ENCODE measurements at places on chromosomes 2 and 18.
A peak's percentile ranks its signal among the peaks of the same experiment; 100 is the strongest.

GRCh38 chr2:192026059-192026824 lies 168.5 kb downstream of the TMEFF2 start:
- DNase-seq = no peak

- DNase-seq = no peak
Measured at GRCh38 chr2:199727306-199727705, 123.7 kb downstream of the FTCDNL1 start.

DNA sequence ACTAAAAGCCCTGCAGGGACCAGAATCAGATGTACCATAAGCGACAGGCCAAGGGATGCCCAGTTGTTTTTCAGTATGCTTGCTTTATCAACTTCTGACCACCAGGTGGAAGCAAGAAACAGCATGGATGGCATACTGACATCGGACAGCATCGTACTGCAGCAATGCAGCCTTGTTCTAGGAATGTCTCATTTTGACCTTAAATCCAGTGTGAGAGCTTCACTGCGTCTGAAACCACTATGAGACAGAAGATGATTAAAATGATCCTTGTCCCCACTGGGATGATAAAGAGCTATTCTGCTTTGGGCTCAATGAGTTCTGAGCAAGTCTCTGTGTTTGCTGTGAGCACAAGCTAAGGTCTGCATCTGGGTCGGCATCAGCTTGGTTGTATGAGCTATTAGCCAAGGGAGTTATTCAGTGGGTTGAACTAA lies 54.3 kb downstream of the CDK15 start:
- DNase-seq = peak; percentile 35

DNA sequence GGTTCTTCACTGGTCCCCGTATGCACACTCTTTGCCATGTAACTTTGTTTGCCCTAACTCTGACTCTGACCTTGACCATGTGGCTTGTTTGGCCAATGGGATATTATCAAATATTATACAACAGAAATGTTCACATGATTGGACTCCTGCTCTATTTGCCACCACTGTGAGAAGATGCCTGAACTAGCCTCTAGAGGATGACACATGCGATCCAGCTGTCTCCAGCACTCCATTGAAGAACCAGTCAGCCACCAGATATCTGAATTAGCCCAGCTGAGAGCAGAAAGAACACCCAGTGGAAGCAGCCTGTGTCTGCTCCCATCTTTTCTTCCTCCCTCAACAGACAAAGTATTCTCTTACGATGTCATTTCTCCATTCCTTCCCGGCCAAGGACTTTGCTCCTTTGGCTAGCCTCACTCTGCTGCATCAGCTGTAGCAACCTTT lies 412.1 kb downstream of the IRS1 start:
- DNase-seq = no peak

- no peak for DNase-seq
Measured at GRCh38 chr2:157849591-157849990, 26.5 kb downstream of the ACVR1 start.

DNA sequence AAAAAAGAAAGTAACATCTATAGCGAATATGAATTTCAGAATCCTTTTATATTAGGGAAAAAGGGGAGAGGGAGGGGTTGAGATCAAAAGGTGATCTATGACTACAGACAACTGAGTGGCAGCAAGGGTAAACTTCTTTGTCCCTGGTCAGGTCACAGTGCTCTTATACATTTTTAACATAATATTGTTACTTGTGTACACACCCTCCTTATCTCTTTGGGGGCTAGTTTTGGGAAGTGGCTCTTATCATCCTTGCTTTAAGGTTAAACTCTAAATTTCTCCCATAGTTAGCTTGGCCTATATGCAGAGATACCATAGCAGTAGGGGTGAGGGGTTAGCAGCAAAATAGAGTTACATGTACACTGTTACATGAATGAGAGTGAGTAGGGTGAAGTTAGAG lies 31.6 kb upstream of the ATG16L1 start:
- DNase-seq = no peak

- no peak for DNase-seq
Measured at GRCh38 chr2:120489023-120489422, 143.1 kb downstream of the INHBB start.

GRCh38 chr18:58221060-58221725 lies 177.2 kb downstream of the NEDD4L start:
- DNase-seq = no peak

GRCh38 chr2:97735161-97735561 lies 21.8 kb downstream of the ZAP70 start:
- no peak for DNase-seq

DNA sequence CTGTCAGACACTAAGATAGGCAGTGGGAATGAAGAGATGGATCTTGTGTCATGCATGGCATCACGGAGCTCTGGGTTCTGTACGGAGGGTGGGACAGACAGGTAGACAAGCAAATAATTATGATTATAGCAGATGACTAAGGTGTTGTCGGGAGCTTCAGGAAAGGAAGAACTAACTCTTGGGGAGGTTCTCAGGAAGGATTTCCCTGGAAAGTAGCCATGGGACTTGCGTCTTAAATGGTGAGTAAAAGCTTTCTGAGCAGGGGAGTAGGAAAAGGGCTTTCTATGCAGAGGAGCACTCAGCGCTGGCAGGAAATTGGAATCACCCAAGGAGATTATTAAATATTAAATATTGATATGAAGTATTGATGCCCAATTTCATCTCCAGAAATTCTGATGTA lies 35.5 kb downstream of the ATOH8 start:
- no peak for DNase-seq

GRCh38 chr2:231393149-231394131 lies 2.1 kb upstream of the B3GNT7 start:
- no peak for DNase-seq

- no peak for DNase-seq
Measured at GRCh38 chr2:148954536-148954935, 79.5 kb downstream of the KIF5C start.

- DNase-seq = peak; percentile 87
Measured at GRCh38 chr2:229586746-229587705, 127.3 kb downstream of the DNER start.

GRCh38 chr2:214261683-214262082 lies 149.2 kb upstream of the VWC2L start:
- no peak for DNase-seq

GRCh38 chr2:188974164-188974563 lies at the start of gene COL3A1:
TSS of gene COL3A1 (plus strand) at chr2:188974373. CDS start at chr2:188974490, 117 bp downstream.
- DNase-seq = no peak

DNA sequence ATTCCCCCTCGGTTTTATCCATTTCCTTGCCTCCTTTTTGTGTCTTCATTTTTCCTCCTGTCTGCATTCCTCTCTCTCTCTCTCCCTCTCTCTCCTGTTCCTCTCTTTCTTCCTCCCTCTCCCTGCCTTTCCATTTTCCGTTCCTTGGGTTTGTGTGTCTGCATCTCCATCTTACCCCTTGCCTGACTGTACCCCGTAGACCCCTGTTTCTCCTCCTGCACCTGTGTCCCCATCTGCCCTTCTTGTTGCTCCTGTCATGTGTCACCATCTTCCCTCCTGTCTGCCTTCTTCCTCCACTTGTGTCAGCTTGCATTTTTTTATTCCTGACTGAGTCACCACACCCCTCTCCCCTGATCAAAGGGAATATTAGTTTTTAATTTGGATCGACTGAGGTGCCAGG lies 1.8 kb downstream of the CDK5R2 start:
- no peak for DNase-seq

- no peak for DNase-seq
Measured at GRCh38 chr2:96239745-96240264, 26.0 kb downstream of the TMEM127 start.

DNA sequence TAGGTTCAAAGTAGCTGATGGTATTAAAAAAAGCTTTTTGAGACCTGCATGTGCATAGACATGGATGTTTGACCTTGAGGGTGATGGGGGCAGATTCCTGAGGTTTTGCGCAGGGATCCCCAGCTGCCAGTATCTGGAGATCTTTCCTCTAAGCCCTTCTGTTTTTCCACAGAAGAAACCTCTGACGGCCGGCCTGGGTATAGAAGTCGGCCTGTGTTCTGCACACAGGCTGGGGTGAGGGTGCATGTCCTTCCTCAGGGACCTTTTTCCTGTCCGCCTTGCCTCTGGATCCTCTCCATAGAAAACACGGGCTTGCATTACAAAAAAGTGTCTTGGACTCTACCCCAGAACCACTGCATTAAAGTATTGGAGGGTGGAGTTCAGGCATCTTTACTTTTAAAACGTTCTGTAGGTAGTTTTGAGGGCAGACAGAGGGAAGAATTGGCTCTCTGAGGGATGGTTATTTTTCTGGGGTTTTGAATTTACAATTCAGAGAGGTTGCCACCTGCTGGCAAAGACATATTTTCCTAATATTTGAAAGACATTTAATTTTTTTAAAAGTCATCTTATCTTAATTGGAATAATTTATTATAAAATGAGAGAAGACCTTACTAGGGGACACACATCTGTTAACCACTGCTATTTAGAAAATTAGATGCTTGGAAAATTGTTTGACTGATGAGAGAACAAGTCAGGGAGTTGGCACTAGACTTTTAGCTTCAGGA lies 350.6 kb downstream of the DCDC2C start:
- DNase-seq = no peak

- DNase-seq = no peak
Measured at GRCh38 chr18:37551249-37551648, 14.3 kb downstream of the CELF4 start.

- DNase-seq = no peak
Measured at GRCh38 chr2:120425014-120425413, 79.1 kb downstream of the INHBB start.

- no peak for DNase-seq
Measured at GRCh38 chr2:22035361-22035830, 911.6 kb downstream of the TDRD15 start.

DNA sequence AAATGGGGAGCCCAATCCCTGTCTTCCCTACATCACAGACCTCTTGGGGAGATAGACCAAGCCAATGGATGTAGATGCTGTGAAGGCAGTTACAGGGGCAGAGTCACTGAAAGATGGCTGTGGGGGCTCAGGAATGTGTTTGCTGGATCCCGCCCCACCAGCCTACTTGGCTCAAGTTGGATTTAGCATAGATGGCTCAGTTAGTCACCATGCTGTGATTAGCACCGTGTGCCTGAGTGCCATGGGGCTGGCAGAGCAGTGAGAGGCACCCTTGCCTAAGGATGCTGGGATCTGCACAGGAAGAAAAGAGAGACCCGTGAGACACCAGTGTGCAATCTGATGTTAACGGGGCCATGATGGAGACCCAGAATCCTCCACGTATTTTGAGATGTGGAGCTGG lies 228.3 kb downstream of the DYSF start:
- DNase-seq = no peak

DNA sequence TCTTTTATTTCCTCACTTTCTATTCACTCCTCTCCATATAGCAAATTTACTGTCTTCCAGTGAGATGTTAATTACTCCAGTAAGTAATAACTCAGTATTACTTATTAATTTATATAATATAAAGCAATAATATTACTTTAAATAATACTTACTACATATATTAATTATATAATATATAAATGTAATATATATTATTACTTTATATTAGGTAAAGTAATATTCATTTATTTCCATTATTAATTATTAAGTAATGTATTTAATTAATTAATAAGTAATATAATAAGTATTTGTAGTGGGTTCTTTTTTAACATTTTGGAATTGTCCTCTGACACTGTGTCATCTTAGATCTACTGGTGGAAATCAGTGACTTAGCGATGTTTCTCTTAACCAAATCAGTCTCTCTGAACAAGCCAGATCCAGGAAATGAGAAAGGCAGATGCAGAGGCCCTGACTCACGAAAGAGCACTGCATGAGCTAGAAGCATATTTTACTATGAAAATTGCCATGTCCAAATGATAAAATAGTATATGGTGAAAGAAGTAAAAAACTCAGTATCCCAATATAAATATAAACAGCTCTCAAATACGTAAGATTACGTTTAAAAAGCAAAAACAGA lies 115.9 kb downstream of the DSEL start:
- no peak for DNase-seq

GRCh38 chr2:125313806-125314205 lies 1288.7 kb downstream of the CNTNAP5 start:
- no peak for DNase-seq

DNA sequence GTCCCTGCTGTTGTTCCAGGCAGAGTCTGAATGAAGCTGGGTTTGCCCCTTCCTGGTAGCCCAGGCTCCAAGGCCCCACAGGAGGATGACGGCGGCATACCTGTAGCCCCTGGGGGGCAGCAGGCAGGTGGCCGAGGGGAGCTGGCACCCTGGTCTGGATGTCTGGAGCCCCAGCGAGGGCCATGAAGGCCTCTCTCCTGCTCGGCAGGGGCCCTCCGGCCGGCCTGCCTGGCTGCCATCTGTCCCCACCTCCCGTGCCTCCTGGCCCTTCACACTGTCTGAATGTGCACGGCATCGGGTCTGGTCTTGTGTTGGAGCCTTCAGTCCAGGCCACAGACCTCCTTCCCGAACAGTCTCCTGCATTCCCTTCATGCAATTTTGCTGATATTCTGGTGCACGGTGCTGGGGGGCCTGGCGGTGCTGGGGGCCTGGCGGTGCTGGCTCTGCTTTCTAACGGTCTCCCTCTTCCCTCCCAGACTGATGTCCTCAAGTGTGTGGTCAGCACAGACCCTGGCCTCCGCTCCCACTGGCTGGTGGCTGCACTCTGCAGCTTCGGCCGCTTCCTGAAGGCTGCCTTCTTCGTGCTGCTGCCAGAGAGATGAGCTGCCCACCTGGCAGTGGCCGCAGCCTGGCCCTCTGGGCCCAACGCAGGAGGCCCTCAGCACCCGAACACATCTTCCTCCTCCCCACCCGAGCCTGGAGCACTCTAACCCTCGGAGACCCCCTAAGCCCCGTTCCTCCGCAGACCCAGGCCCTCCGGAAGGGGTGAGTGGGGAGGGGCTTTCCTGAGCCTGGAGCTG lies 13.5 kb downstream of the BOK start:
- DNase-seq = peak; percentile 72

GRCh38 chr2:72289283-72289682 lies 141.6 kb upstream of the CYP26B1 start:
- DNase-seq = no peak

DNA sequence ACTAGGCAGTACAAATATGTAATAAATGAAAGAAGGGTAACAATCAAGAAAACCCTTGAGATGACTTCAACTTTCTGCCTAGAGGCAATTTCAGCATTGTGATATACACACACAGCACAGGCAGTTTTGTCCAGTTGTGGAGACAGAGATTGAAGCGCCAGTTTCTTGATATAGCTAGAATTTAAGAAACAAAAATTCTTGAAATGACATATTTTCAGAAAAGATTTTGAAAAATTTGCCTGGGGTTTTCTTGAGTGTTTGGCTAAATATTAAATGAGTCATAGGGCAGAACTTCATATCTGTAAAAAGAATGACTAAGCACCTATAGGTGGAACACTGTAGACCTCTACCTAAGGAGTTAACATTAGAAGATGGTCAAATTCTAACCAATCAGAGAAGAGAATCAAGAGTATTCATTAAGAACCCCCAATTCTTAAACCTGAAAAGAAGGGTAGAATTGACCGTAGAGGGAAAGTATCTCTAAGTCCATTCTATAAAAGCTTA lies 1266.8 kb upstream of the TMEFF2 start:
- no peak for DNase-seq

GRCh38 chr2:179657068-179657595 lies 204.3 kb downstream of the ZNF385B start:
- DNase-seq = no peak

DNA sequence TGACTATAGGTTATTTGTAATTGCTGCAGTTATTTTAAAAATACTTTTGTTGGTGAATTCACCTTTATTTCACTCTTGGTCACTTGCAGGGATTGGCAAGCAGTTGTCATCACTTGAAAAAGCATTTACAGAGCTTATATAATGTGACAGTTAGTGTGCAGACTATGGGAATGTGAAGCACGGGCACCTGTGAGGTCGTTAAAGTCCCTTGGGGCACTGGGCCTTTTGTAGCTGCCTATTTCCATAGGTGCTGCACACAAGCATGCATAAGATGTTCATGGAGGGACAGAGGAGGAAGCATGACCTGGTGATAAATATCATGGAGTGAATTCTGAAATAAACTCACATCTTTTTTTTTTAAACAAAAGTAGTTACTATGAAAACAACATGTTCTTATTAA lies 124.6 kb downstream of the ATP9B start:
- no peak for DNase-seq
